ENCODE measurements at places on chromosomes 1 and 21.
A peak's percentile ranks its signal among the peaks of the same experiment; 100 is the strongest.

DNA sequence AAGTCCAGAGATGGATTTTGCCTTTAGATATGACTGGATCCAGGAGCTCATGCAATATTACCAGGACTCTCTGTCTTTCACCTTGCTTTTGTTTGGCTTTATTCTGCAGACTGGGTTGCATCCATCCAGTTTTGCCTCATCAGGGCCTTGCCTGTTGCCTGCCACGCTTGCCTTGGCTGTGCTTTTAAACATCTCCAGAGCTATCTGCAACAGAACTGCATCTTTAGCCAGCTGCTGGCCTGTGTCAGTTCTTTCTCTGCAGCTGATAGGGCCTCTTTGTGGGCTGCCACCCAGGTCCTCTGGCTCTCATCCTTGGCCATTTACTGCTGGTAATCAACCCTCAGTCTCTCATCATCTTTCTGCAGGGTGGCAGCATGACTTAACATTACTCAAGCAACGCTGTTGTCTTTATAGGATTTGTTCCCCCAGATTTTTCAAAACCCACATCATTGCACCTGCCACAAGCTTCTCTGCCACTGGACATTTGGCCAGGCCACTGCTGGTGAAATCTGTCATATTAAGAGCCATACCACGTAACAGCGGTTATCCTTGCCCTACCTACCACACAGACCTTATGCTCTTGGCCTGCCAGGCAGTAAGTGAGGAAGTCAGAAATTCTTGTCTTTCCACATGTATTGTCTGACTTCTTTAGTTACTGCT is 24.4 kb upstream of the HUNK start:
- no peaks in the 10 kb centered on the region for H3K27me3 ChIP-seq
- H3K4me3 ChIP-seq, result no peak overlapping the region
- no peak overlapping the region for H3K27ac ChIP-seq
- no peaks in the 10 kb centered on the region for H3K4me1 ChIP-seq
- no peak for DNase-seq

DNA sequence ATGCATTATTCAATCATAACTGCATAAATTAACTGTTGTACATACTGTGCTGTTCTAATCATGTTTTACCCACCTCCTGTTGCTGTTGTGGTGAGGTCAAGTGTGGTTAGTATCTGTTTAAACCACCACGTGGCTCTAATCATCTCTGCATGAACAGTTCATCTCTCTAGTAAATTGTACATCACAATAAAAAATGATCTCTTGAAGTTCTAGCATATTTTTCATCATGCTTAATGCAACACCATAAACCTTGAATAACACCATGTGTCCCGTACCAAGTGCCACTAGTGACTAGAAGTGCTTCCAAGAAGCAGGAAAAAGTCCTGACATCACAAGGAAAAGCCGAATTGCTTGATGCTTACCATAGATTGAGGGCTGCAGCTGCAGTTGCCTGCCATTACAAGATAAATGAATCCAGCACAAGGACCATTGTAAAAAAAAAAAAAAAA is 51.7 kb downstream of the SNRPE start:
- no peaks in the 10 kb centered on the region for H3K27me3 ChIP-seq
- H3K27ac ChIP-seq, result no peak overlapping the region
- no peaks in the 10 kb centered on the region for H3K36me3 ChIP-seq
- no peak for DNase-seq
- H3K4me1 ChIP-seq, result no peaks in the 10 kb centered on the region

- H3K27ac ChIP-seq, result no peak overlapping the region
- no peak overlapping the region for H3K4me3 ChIP-seq
- no peaks in the 10 kb centered on the region for H3K4me1 ChIP-seq
- H3K36me3 ChIP-seq, result peaks cover 92% of the 10 kb centered on the region
- DNase-seq, result no peak
- no peaks in the 10 kb centered on the region for H3K27me3 ChIP-seq
Observed at GRCh38 chr1:19091196-19091953, 118.7 kb downstream of the UBR4 start.

- no peaks in the 10 kb centered on the region for H3K27me3 ChIP-seq
- peaks cover 15% of the 10 kb centered on the region for H3K4me1 ChIP-seq
- H3K27ac ChIP-seq, result no peak overlapping the region
- no peak overlapping the region for H3K4me3 ChIP-seq
- DNase-seq, result no peak
Observed at GRCh38 chr1:156150333-156151011, 2.9 kb upstream of the SEMA4A start.

DNA sequence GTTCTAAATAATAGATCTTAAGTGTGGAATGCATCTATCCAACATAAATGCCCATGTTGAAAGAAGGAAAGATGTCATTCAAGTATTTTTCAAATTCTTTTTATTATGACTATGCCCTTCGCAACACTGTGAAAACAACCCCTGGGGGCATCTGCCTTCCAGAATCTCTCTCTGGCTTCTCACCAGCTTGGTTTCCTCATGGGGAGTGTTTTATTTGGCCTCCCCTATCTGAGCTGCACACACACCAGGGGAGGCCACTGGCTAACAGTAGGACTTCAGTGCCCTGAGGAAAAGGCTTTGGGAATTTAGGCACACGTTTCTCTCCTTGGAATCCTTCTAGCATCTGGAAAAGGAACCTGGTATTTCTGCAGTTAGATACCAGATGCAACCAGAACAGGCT is 130.6 kb downstream of the EDEM3 start:
- H3K4me3 ChIP-seq, result no peak overlapping the region
- no peaks in the 10 kb centered on the region for H3K27me3 ChIP-seq
- H3K27ac ChIP-seq, result peak overlapping the region; percentile 59
- peaks cover 16% of the 10 kb centered on the region for H3K4me1 ChIP-seq

- no peak overlapping the region for H3K4me3 ChIP-seq
- no peak overlapping the region for H3K27ac ChIP-seq
- no peaks in the 10 kb centered on the region for H3K27me3 ChIP-seq
- H3K4me1 ChIP-seq, result no peaks in the 10 kb centered on the region
Observed at GRCh38 chr1:115951560-115951959, 24.8 kb upstream of the SLC22A15 start.

Measured in ascending aorta (tissue), 2 donors.